ENCODE measurements at places on chromosomes 4 and X.
A peak's percentile ranks its signal among the peaks of the same experiment; 100 is the strongest.

- DNase-seq = no peak
Observed at GRCh38 chrX:139842326-139843185, 90.3 kb downstream of the ATP11C start.

- DNase-seq = no peak
Observed at GRCh38 chr4:110442309-110442708, 33.6 kb upstream of the ENPEP start.

- DNase-seq = no peak
Observed at GRCh38 chrX:129768586-129769466, 10.9 kb upstream of the SASH3 start.

DNA sequence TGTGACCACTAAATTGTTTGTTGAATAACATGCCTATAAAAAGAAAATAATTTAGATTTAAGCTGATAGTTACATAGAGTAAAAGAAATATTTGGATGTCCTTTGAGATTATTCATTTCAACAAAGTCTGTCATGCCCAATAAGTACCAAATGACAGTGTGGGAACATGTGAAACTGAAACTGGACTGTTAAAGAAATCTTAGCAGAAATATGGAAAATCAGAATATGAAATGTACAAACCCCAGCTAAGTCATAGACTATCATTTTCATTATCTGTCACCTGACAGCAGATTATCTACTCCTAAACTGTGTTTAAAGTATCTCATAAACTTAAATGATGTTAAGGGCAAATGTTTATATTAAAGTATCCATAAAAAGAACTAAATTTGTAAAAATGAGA, 437.8 kb upstream of the FAM241A start:
- DNase-seq = no peak

DNA sequence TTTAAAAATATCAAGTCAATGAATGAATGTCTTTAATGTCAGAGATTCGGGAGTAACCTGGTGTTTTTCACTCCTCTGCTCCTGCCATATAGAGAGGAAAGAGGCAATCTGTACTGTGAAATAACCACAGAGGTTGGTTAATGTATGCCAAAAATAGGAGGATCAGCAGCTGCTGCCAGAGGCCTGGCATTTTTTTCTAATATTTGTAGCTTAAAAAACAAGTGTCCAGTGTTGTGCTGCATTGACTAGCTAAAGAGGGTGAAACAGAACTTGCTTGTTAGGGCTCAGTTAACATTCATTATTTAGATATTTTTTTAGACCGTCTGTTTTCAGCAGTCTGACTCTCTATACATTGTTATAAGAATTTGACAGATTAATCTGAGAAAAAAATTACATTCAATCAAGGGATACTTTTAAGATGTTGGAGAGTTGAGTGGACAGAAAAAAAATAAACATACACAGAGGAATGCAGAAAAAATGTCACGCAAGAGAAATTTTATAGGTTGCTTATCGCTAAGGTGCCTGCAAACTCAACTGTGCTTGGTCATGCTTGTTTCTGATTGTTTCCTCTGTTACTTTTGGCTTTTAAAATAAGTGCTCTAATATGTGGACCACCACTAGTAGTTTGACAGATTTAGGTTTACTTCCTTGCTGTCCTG, 392.3 kb upstream of the GALNT7 start:
- no peak for DNase-seq

- no peak for DNase-seq
Observed at GRCh38 chr4:74316397-74316796, 8.1 kb downstream of the EPGN start.

- no peak for DNase-seq
Observed at GRCh38 chrX:133857640-133858269, 127.6 kb downstream of the GPC3 start.

GRCh38 chr4:120616-121015, 3.7 kb upstream of the ZNF718 start:
- no peak for DNase-seq

GRCh38 chr4:57091657-57092162, 18.5 kb downstream of the IGFBP7 start:
- no peak for DNase-seq

GRCh38 chr4:47642191-47642830, 157.2 kb downstream of the ATP10D start:
- no peak for DNase-seq

GRCh38 chrX:54087661-54088060, 43.4 kb upstream of the PHF8 start:
- no peak for DNase-seq

- DNase-seq = no peak
Observed at GRCh38 chrX:3445806-3446490, 99.5 kb upstream of the MXRA5 start.

DNA sequence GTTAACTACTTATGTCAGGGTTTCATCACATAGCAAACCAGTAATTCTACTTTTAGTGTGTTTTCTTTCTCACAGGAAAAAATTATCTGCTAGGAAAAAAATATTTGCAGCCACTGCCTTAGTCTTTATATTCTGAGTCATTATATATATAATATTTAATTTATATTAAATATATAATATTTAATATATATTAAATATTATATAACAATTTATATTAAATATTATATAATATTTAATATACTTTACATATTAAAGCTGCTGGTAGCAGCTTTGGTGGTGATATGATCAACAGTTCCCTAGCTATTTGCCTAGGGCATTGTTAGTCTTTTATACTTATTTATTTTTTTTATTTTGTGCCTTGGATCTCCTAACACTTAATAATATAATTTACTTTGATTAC, 381.6 kb downstream of the STIM2 start:
- DNase-seq = no peak

DNA sequence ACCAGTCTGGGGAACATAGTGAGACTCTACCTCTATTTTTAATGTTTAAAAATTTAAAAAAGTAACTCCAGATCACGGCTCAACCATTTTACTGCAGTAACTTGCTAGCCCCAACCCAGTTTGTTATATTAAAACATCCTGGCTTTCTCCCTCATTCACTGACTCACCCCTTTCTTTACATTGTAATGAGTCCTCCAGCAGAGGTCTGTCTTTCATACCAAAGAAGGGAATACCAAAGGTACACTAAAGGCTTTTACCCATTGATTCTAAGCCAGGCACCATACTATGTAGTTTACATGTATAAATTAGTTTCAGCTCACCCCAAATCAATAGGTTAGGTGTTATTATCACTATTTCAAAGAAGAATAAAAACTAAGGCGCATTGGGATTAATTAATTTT, 286.9 kb downstream of the PACRGL start:
- DNase-seq = no peak

DNA sequence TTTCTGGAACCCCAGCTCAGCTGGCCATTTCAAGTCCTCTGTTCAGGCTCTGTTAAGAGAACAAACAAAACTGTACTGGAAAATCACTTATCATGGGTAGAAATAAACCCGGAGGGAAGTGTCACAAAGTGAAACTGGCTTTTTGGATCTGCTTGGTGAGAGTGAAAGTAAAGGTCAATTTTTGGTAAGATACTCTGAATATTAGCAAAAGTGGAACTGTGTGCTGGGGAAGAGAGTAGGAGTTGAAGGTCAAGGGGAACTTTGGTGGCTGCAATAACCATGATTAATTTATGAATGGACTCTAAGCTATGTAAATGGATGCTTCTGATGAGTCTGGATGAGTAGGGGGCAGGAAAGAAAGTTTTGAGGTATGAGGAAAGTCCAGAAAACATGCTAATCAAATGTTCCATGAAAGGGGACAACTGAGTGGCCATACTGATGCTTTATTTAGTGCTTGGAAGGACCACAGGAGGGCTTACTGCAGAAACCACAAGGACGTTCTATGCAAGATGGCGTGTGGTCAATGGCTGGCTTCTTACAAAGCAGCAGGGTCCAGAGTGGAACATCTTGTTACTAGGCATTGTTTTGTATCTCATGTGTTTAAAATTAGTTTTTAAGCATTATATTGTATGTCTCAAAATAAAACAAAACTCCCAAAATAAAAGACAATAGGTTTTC, 36.8 kb upstream of the TNIP3 start:
- no peak for DNase-seq

- peak; percentile 85 for DNase-seq
Observed at GRCh38 chrX:130539721-130540321, 138.0 kb downstream of the RBMX2 start.

- DNase-seq = no peak
Observed at GRCh38 chr4:170231377-170231776, 141.6 kb upstream of the AADAT start.

DNA sequence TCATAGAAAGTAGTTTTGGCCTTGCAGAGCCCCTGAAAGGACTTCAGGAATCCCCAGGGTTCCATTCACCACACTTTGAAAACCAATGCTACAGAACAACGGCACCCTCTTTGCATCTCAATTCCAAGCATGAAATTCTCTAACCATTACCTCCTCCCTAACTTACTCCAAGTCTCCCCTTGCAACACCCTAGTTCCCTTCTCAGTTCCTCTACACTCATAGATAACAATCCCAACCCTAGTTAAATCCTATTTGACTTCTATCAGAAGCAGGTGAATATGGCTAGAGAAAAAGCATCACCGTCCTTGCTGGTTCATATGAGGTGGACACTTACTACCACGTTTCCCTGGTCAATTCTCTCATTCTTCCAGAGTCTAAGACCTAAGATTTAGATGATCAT, 2.4 kb downstream of the RCHY1 start:
- no peak for DNase-seq

DNA sequence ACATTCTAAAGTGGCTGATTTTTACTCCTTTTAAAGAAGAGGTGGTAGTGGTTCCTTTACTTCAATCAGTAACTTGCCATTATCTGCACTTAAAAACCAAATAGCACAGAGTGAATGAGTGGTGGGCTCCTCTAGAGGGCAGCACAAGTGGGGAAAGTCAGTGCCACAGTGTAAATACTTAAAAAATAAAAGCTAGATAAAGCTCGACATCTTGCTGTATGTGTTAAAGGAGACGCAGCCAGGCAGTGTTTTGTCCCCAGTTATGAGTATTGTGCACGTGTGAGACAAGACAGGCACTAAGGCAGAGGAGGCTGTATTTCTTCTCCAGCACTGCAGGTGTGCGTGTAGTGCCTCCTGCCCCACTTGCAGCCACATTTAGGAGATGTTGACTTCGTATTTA, 24.6 kb downstream of the NAP1L5 start:
- no peak for DNase-seq

GRCh38 chr4:123452616-123453015, 56.0 kb downstream of the SPRY1 start:
- peak; percentile 81 for DNase-seq

GRCh38 chr4:40685300-40685699, 55.6 kb upstream of the RBM47 start:
- no peak for DNase-seq

GRCh38 chr4:20983763-20984575, 283.7 kb downstream of the PACRGL start:
- peak; percentile 81 for DNase-seq

- no peak for DNase-seq
Observed at GRCh38 chr4:1624519-1624910, 59.6 kb downstream of the FAM53A start.

- no peak for DNase-seq
Observed at GRCh38 chr4:84683064-84683850, 100.3 kb downstream of the CDS1 start.

- no peak for DNase-seq
Observed at GRCh38 chr4:139499186-139499585, 45.3 kb downstream of the RAB33B start.

GRCh38 chr4:97720869-97721432, 422.3 kb downstream of the STPG2 start:
- no peak for DNase-seq

DNA sequence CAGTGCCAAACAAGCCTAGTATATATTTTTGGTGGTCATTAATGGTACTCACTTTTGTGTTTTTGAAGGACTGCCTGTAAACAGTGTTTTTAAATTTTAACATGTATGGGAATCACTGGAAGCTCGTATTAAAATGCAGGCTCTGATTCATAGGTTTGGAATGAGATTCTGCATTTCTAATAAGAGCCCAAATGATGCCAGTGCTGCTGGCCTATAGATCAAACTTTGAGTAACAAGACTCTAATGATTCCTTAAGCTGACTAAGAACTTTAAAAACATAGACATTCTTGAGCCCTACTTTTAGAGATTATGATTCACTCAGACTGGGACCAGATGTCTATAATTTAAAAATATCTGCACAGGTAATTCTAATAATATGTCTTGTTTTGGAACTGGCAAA, 823.2 kb upstream of the LCORL start:
- no peak for DNase-seq

DNA sequence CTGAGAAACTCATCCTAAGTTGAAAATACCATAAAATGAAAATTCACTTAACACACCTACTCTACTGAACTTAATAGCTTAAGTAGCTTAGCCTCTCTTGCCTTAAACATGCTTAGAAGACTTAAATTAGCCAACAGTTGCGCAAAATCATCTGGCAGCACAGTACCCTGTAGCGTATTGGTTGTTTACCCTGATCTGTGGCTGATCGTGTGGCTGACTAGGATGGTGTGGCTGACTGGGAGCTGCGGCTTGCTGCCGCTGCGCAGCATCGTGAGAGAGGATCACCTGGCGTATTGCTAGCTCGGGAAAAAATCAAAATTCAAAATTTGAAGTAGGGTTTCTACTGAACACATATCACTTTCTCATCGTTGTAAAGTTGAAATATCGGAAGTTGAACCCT, 6.3 kb downstream of the RUFY3 start:
- no peak for DNase-seq

DNA sequence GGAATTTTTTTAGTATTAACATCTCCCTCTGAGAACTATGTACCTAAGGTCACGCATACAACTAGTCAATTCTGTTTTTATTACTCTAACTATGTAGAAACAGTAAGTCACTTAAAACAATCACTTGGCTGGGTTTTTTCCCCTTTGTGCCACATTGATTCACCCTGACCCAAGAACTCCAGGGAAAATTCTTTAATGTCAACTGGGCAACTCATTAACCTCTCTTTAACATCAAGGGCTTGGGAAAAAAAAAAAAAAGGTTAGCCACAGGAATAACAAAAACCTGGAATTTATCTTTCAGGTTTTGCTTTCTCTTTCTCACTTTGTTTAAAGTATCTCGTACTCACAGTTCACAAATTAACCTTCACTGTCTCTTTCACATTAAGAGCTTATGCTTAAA, 8.1 kb downstream of the RPL9 start:
- DNase-seq = no peak

- DNase-seq = no peak
Observed at GRCh38 chrX:38861489-38861888, 60.2 kb downstream of the MID1IP1 start.
